ENCODE measurements at places on chromosomes 16 and 17.
A peak's percentile ranks its signal among the peaks of the same experiment; 100 is the strongest.

DNA sequence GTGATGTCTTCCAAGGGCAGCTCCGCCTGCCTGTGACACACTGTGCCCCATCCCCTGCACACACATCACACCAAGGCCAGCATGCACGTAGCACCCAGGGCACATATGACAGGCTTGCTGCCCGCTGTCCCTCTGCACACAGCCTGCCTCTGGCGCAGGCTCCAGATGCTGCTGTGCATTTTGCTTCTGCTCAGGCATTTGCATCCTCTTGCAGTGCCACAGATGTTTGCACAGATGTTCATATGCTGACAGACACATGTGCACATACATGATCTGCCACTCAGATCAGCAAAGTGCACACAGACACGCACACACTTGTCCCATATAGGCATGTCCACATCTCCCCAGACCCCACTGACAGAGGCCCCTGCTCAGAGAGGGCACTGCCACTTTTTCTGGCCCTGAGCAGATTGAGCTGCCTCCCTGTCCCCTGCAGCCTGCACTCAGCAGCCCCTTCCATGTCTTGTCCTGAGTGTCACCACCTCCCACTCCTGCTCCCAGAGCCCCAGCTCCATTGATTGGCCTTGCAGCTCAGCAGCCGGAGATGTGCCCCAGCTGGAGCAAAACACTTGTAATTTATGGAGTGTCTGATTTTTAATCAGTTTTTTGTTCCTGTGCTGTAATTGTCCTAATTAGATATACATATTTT, 115.1 kb upstream of the RPL38 start:
- no peak for DNase-seq

DNA sequence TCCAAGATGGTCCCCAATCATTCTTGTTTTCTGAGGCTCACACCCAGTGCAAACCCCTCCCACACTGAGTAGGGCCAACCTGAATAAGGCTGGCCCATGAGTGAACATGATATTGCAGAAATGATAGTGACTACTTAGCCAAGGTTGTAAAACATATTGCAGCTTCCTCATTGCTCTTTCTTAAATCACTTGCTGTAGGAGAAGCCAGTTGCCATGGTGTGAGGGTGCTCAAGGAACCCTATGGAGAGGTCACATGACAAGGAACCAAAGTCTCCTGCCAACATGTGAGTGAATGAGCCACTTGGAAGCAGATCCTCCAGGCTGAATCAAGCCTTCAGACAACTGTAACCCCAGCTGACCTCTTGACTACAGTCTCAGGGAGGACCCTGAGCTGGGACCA, 191.4 kb downstream of the RGS9 start:
- no peak for DNase-seq

DNA sequence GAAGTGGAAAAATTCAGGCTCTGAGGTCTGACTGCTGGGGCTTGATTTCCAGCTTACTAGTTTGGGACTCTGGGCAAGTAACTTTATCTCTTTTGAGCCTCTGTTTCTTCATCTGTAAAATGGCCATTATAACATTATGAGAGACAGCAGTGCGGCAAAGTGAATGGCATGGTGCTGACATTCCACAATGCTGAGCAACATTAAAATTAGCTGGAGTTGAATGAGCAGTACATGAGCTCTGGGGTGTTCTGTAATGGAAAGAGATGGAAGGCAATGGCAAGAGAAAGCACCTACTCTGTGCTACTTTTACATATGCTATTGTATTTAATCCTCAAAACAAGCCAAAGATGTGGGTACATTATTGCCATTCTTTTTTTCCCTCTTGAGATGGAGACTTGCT, 535.7 kb upstream of the CDH11 start:
- DNase-seq = no peak

GRCh38 chr17:18964018-18964351, 12.0 kb downstream of the SLC5A10 start:
- DNase-seq = no peak

DNA sequence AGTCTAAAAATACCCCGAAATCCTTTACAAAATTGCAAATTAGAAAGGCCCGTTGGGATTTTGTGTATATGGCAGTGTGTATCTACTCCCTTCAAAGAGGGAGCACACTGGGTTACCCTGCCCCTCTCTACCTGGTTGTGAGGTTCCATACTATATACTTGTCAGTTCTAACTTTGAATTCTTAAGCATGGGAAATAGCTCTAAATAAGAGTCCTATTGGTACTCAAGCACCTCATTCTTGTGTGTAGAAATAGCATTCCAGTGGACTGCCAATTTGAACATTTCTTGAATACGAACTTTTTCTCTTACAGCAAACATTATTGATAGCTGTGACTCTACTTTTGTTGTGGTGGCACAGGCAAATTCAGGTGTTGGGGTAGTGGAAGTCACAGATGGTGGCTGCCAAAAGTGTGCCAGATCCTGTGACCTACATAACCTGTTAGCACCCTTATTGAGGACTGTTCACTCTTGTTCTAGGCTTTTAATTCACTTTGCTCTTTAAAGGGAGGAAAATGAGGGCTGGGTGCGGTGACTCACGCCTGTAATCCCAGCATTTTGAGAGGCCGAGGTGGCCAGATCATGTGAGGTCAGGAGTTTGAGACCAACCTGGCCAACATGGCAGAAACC, 16.1 kb downstream of the ESRP2 start:
- DNase-seq = no peak

DNA sequence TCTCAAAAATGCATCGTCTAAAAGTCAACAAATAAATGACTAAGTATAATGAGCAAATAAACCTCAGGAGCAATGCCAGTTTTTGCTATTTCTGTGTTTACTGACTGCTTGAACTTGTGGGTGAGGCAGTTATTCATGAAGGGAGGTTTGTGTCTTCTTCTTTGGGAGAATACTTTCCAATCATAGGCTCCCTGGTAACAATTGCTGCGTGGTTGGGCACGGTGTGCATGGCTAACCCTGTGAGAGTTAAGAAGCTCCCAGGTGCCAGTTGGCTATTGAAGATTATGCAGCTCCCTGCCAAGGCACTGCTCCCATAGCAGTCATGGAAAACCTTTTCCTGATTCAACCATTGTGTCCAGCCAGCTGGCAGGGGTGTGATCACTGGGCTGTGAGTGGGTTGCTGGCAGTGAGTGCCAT, 775.9 kb upstream of the GOT2 start:
- DNase-seq = no peak

- DNase-seq = peak; percentile 49
Measured at GRCh38 chr16:55711959-55712876, 56.4 kb downstream of the SLC6A2 start.

GRCh38 chr17:31696184-31696602, 162.9 kb downstream of the COPRS start:
- no peak for DNase-seq

GRCh38 chr16:78045865-78046581, 23.7 kb downstream of the CLEC3A start:
- DNase-seq = no peak

DNA sequence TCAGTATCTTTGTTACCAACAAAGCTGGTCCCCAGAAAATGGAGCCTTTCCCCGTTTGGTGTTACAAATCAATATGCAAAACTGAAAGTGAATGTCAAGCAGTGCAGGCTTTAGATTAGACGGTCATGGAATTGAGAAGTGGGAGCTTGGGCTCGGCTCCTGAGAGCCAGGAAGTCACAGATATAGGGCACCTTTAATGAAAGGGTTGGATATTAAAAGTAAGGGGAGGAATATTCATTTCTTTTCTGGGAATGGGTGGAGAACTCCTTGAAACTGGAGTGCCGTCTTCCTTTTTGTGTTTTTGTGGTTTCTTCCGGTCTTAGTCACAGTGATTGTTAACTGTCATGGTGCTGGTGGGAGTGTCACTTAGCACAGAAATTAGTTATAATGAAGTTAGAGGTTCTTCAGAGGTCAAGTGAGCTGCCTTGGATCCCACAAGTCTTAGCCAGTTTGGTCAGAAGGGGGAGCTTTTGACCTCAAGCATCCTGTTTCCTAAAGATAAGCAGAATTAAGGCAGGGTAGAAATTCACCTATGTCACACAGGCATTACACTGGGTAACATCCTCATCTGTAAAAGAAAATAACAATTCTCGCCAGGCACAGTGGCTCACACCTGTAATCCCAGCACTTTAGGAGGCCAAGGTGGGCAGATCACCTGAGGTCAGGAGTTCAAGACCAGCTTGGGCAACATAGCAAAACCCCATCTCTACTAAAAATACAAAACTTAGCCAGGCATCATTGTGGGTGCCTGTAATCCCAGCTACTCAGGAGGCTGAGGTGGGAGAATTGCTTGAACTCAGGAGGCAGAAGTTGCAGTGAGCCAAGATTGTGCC, 9.6 kb upstream of the EIF1 start:
- peak; percentile 91 for DNase-seq

DNA sequence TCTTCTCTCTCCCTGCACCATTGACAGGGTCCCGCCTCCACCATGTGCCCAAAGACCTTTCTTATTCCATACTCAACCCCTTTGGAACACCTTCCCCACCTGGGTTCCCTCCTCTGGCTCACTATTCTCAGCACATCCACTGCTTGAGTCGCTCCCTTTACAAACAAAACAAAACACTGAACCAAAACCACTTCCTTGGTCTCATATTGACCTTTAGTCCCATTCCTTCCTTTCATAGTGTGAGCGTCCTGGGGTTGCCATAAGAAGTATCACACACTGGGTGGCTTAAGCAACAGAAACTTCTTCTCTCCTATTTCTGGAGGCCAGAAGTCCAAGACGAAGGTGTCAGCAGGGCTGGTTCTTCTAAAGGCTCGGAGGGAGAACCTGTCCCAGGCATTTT, 6.1 kb upstream of the TNRC6C start:
- no peak for DNase-seq

DNA sequence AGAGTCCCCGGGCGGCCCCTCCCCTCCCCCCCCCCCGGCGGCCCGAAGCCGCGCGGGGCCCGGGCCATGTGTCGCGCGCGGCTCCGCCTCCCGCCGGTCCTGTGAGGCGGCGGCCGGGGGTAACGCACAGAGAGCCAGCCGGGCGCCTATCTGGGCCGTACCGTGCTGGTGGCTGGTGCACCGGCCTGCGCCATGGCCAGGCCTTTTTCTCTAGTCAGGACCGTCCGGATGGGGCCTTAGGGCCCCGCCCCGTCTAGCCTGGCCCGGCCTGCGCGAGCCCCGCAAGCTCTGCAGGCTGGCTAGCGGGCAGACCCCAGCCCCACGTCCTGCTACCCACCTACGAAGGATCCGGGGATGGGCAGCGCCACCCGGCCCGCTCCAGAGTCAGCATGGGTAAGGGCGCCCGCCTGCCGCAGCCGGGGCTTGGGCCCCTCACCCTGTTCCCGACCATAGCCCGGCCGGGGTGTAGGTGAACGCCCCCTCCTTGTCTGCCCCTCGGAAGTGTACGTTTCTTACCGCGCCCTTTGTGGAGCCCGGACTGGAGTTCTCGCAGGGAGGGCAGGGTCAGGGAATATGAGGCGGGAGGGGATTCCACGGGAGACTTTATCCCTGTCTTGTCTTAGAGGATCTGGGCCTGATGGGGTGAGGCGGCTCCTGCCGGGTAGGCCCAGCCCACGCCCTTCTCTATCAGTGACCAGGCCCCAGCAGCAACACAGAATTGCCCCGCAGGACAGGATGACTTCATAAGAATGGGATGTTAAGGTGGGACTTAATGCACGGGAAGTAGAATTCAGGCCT, at the start of gene CENPT:
TSS of gene CENPT (minus strand) at position 630 of the 798 bp plus-strand sequence. CDS start 13,834 bp downstream, outside the sequence.
- no peak for DNase-seq

- peak; percentile 39 for DNase-seq
Measured at GRCh38 chr17:50501054-50501453, 7.2 kb upstream of the MYCBPAP start.

DNA sequence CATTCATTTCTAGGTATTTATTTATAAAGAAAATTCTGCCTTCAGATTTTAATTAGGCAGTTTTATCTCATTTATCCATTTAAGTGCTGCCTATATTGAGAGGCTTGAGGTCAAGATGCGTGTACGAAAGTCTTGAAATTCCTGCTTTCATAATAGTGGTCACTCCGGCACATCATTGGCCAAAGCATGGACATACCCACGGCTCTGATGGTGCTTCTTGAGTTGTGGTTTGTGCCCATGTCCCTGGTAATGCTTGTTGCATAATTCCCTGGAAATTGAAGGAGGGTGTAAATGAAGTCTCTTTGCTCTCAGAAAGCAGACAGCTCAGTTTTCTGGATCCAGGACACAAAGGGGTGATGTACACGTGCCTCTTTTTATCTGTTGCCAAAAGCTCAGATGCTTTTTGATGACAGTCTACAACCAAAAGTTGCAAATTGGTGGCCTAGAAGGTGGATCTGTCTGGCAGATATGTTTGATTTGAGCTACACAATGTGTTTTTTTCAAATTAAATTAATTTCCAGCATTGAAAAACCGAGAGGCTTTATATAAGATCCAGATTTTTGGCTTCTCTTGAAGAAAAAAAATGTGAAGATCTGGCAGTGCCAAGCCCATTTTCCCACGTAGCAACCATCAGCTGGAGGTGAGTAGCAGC, 94.4 kb downstream of the SHISA9 start:
- no peak for DNase-seq

DNA sequence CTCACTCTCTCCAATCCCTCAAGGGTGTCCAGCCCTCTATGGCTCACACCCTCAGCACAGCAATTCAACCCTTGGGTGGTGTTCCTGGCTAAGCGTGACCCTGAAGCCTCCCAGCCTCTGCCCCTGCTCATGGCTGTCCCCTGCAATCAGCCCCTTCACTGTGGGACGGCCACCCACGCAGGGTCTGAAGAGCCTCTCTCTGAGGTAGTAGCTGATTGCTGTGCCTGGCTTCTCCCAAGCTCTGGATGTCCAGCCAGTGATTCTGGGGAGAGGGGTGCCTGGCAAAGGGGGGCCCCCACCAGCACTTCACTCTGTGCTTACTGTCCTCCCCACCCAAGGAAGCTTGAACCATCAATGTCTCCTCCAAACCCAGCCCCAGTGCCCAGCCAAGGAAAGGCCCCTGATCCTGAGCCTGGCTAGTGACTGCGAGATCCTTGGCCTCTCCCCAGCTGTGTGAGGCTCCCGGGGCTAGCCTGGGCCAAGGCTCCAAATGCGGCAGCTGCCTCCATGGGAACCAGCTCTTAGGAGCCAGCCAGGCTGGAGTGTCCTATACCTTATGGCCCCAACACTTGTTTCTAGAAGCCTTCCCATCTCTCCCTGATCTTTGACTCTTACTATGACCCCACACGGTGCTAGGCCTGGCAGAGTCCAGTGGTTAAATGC, 9.9 kb downstream of the MTSS2 start:
- no peak for DNase-seq

DNA sequence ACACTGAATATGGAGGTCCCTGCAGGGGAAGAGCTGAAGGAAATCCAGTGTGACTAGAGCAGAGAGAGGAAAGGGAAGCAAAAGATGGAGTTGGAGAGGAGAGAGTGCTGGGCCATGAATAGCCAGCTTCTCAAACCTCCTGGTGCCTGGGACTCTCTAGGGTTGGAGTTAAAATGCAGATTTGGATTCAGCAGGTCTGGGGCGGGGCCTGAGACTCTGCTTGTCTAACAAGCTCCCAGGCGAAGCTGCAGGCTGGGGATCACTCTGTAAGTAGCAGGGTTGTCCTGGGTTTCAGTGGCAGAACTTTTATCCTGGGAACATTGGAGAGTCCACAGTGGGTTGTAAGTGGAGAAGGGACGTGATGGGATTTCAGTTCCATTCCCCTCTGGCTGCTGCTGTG, 103.4 kb upstream of the PLCG2 start:
- no peak for DNase-seq

GRCh38 chr16:20849589-20850390, 43.5 kb downstream of the REXO5 start:
- peak; percentile 66 for DNase-seq

Measured in CD4-positive, alpha-beta T cell treated with Interleukin-4 for 1 hour (primary cell).